ENCODE measurements at places on chromosomes 11 and 22.

DNA sequence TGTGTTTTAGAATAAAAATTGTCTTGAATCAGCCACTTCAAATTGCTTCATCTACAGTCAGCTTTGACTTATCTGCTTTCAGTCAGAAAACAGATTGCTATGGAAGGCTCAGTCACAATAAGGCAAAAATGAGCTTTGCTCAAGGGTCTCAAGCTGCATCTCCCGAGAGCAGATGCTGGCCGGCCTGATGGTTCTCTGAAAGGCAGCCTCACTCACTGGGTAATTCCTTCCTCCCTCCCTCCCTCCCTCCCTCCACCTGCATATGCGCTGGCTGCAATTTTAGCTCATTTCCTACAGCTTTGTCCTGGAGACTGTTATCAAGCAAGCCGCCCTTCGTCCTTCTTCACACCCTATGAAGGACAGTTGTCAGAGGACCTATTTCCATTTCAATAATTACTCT lies 1.6 kb upstream of the IZUMO1R start:
- no peak for DNase-seq

- DNase-seq: no peak
Measured at GRCh38 chr11:67213178-67213621, 53.1 kb upstream of the GRK2 start.

GRCh38 chr22:45319324-45319685 lies 9.6 kb downstream of the FAM118A start:
- no peak for DNase-seq

DNA sequence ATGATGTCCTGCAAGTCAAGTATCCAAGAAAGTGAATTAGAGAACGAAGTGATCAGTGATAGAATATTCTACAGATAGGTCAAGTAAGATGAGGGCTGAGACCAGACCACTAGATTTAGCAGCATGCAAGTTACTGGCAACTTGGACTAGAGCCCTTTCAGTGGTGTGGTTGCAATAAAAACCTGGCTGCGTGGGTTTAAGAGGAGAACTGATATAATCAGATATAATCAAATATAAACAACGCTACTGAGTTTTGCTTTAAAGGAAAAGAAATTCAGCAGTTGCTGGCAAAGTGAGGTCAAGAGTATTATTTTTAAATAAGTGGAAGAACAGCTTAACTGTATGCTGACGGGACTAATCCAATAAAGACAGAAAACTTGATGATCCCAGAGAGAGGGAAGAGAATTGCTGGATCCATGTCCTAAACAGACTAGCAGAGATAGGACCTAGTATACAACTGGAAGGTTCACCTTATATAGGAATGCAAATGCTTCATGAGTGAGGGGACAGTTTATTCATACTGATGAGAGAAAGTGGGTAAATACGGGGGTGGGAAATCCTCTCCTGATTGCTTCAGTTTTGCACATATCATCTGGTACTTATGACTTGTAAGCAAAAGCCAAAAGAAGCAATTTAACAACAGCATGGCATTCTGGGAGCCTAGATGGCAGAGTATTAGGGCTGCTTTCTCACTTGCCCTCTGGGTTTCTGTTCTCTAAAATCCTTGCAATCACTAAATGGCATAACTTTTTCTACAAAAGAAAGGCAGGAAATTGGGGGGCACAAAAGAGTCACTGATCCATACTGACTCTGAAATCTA lies 146.2 kb downstream of the RBFOX2 start:
- DNase-seq: no peak

GRCh38 chr11:63896071-63896470 lies 20.9 kb downstream of the RCOR2 start:
- DNase-seq: no peak

DNA sequence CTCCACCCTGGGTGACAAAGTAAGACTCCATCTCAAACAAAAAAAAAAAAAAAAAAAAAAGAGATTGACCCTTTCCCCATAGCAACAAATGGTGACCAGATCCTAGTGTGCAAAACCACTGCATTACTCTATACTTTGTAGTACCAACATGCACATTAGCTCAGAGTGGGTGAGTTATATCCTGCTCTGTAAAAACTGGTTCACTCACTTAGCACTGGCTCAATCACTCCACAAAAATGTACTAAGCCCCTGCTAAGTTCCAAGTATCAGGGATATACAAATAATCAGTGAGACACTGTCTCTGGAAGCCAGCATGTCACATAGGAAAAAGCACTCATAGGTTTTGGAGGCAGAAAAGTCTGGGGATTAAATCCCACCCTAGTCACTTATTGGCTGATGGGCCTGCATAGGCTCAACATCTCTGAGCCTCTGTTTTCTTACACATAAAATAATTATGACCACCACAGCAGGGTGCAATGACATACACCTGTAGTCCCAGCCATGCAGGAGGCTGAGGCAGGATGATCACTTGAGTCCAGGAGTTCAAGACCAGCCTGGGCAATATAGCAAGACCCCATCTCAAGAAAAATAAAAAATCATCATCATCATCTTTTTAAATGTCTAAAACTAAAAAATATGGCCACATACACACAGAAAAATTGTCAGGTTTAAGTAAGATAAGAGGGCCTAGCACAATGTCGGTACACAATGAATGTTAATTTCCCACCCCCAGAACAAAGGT lies 11.9 kb downstream of the FAM168A start:
- no peak for DNase-seq

DNA sequence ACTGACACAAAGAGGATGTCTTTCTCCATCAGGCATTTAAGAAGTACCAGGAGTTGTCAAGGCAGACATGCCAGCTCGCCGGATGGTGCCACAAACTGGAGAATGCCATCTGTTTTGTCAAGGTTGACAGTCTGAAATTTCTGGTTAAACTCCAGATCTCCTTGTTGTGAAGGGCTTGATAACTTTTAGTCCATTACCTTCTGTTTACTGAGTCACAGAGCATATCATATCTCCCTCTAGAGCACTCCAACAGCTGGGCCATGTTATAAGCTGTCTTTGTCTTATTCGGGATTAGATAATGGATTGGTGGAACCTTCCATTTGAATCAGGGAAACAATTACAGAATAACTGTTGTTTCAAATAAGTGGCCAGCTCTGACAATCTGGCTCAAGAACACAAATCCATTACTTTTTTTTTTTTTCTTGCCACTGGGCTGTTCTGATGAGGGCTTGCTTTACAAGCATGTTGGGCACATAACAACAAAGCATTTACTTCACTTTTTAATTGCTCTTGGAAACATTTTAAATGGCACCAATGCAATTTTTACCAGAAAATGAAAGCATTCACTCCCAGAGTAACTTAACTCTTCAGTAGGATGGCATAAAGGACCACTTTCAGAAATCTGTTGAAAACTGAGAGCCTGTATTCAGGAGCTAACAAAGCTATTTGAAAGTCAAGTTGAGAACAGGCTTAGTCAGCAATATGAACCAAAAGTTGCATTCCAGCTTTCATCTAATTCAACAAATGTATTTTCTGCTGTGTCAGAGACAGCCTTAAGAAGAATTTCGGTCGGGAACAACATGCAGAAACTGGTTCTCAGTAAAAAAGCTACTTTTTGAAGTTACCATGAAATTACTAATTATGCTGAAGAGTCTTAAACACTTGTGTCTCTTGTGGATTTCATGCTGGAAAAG lies 227.6 kb upstream of the PITPNB start:
- no peak for DNase-seq

- DNase-seq: no peak
Measured at GRCh38 chr11:92750794-92751193, 218.7 kb upstream of the MTNR1B start.

- DNase-seq: no peak
Measured at GRCh38 chr11:82756765-82757639, 23.3 kb upstream of the FAM181B start.

GRCh38 chr11:14908214-14908880 lies 16.3 kb upstream of the CYP2R1 start:
- peak; percentile 62 for DNase-seq
